NCI-H1417 treated with DMSO at 0.1 percent for 48 hours (cell line): ENCODE measurements at places on chromosomes 2 and 18.
A peak's percentile ranks its signal among the peaks of the same experiment; 100 is the strongest.

DNA sequence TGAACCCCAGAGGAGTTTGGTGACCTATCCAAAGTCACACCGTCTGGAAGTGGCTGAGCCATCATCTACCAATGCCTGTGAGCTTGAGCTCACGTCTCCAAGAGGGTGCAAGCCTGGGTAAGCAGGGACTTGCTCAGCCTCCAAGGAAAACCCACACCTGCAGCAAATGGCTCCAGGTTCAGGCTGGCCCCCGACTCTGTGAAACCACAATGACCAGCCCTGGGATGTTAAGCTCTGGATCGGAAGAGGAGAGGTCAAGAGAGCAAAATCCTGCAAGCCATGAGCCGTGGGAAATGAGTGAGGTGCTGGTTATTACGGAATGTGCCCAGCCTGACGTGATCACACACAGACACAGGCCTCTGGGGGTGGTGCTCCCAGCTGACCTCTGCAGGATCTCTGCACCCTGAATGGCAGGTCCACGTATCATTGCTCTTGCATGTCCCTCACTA lies 94.1 kb upstream of the OTOS start:
- DNase-seq, result no peak

GRCh38 chr2:197205585-197206215 lies 104.9 kb downstream of the ANKRD44 start:
- DNase-seq, result no peak

DNA sequence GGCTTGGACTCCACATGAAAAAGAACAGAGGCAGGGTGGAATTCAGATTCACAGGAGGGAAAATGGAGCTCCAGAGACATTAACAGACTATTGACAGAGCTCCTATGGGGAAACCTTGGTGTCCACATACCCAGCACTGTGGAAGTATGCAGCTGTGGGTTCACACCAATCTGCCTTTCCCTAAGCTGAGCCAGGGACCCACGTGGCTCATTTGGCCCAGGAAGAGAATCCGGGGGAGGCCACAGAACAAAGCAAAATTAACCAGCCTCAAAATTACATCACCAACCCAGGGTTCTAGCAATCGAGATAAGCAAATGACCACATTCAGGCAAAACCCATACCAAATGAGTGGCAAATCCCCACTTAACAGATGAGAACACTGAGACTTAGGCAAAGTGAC lies 105.8 kb upstream of the TWIST2 start:
- no peak for DNase-seq

DNA sequence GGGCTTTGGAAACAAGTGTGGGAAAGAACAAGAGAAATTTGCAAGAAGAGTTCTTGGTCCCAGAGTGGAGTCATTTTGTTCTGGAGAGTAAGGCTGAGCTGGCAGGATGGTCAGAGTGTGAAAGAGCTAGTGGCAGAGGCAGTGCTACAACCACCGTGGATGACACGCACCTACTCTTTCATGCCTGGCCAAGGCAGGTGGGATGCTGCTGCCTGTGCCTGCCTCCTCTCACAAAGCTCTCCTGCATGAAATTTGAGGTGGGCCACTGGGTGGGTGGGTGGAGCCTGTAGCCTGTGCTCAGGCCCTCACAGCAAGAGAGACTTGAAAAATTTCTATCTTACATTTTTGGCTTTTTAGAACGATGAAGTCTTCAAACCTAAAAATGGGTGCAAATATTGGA lies 9.4 kb upstream of the INO80C start:
- DNase-seq, result no peak

- DNase-seq, result no peak
These were observed 50.2 kb downstream of the MCFD2 start for GRCh38 chr2:46865181-46865970.

GRCh38 chr18:69648486-69648885 lies 247.8 kb downstream of the DOK6 start:
- DNase-seq, result peak; percentile 59

- DNase-seq, result no peak
These were observed 40.0 kb upstream of the DNAH7 start for GRCh38 chr2:196108604-196109003.

DNA sequence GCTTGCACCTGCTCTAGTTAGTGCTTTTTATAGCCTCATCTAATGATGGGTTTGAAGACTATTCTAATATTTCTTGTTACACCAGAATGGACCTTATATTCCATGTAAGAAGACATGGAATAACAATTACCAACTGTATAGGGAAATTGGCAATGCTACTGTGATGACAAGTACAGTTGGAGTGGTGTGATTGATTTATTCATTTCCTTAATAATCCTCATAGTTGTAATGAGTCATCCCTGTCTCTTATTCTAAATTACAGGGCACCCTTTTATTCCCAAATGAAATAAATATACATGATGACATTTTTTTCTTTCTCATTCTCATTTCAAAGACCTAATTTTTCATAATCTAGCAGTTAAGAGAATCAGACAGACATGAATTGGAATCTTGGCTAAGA lies 18.3 kb upstream of the TLK1 start:
- no peak for DNase-seq

GRCh38 chr2:221134718-221135117 lies 437.4 kb downstream of the EPHA4 start:
- no peak for DNase-seq

GRCh38 chr18:74234326-74235171 lies 57.2 kb downstream of the CYB5A start:
- no peak for DNase-seq

GRCh38 chr2:17758118-17758517 lies 4.2 kb downstream of the GEN1 start:
- DNase-seq, result no peak

DNA sequence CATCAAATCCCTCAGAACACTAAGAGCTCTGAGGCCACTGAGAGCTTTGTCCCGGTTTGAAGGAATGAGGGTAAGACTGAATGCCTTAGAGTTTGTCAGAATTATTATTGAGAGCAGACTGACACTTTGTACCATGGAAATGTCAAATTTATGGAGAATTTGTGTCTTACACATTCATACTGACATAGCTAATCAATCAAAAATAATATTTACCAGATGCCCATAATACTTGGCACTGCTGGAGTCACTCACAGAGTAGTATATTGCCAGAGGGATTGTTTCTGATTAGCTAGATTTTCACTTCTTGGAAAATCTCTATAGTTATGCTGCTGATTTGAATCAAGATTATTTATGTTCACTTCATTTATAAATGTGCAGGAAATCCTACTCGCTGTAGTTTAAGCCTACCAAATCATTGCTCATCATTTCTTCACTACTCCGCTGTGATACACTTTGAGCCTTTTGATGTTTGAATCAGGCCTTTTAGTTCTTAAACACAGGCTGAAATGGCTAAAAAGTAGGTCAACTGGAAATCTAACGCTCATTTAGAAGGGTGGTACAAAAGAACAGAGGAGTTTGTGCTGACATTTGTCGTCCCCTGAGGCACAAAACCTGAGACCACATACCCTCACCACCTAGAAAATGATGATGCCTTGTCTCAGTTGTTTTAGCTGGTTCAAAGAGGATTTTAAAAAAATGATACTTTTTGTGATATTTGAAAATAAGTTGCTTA lies 96.1 kb upstream of the CSRNP3 start:
- no peak for DNase-seq

GRCh38 chr2:152627351-152627957 lies 89.8 kb downstream of the PRPF40A start:
- DNase-seq, result no peak

GRCh38 chr2:182186132-182186735 lies 200.6 kb downstream of the PPP1R1C start:
- DNase-seq, result peak; percentile 44

DNA sequence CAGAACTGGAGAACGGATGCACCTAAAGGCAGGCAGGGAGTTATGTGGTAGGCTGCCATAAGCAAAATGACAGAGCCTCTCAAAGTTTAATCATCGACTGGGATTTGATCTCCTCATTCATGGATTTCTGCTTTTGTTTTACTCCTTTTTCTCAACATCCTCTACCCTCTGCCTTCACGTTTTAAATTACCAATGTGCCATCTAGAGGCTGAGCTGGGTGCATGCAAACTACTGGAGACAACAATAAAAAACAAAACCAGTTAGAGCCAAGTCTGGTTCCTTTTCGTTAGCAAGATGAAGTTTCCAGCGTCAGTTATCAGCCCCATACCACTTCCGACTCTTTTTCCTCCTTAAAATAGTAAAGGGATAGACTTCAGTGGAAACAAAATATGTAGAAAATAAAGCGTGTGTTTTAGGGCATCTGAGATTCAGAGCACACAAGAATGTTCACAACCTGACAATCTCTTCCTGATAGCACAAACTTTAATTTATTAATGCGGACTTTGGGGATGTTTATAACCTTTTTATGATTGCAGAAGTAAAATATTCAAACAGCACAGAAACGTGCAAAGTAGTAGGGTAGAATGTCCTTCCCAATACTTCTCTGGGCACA lies 117.0 kb downstream of the LAMA1 start:
- DNase-seq, result no peak

DNA sequence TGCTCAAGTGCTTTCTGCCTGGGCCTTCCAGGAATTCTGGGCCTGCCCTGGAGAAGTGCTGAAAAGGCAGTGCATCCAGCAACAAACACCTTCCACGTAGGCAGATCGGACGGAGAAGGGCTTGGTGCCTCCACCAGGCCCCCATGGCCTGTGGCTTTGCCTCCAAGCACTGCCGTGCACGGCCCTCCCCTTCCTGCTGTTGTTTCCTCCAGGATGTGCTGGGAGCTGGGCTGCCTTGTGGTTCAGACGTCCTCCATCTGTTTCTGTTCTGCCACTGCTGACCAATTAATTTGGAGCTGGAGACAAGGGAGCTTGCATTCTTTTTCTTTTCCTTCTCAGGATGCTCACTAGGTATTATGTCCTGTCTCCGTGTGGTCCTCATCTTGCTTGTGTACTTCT lies 197.0 kb downstream of the HRH4 start:
- DNase-seq, result no peak

DNA sequence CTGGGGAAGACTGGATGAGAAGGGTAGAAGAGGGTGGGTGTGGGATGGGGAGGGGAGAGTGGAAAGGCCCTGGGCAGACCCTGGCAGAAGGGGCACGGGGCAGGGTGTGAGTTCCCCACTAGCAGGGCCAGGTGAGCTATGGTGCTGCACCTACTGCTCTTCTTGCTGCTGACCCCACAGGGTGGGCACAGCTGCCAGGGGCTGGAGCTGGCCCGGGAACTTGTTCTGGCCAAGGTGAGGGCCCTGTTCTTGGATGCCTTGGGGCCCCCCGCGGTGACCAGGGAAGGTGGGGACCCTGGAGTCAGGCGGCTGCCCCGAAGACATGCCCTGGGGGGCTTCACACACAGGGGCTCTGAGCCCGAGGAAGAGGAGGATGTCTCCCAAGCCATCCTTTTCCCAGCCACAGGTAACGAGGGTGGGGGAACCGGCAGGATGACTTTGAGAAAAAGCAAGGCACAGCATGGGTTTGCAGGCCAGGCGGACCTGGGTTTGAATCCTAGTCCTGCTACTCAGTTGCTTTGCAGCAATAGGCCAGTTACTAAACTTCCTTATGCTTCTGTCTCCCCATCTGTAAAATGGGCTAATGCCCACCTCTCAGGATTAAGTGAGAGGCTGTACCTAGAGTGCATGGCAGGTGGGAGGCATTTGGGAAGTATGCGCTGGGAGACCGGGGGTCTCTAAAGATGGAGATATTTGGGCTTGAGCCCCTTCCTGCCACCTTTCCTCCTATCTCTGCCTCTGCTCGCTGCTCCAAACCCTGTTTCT lies at the start of gene INHA:
INHA (plus strand) TSS at position 74 of the 765 bp plus-strand sequence; CDS start at position 139, 65 bp downstream.
- no peak for DNase-seq

DNA sequence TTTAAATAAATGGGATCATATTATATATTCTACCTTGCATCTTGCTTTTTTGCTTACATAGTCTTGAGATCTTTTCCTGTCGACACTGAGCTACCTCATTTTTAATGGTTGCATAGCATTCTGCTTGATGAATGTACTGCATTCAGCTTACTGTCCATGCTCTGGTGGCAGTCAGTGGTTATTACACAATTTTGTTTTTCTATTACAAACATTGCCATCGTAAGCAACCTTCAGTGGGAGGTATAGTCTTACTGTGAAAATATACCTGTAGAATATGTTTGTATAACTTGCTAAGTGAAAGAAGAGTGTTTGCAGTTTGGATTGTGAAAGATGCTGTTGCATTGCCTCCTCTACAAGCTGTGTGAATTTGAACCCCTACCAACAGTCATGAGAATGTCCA lies 43.4 kb downstream of the UBXN4 start:
- no peak for DNase-seq

DNA sequence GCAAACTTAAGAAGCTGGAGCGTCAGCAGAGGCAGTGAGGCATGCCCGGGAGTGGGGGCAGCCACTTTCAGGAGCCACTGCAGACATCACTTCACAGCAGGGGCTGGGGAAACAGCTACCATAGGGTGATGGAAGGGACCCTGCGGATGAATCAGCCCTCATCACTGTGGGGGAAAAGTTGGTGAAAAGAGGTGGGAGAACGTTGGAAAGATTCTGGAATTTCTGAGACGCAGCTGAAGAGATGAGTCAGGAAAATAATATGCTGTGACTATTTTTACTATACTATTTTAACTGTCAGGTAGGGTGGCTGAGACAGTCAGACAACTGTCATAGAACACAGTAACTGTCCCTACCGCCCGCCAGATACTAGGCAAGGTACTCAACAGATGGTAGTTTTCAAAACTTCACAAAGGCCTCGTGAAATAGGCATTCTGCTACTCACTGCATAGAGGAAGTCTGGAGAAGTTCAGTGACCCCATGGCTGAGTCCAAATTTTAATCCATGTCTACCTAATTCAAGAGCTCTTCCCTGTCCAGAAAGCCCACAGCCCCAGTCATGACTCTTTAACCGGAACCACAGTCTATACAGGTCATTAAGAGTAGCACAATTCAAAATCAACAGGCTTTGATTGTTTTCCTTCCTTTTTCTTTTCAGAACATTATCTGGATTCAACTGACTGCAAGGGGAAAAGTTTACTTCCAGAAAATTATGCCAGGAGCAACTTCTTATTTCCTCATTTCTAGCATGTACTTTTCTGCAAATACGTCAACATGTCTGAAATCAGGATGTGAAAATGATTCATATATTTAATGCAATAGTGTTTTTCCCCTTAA lies 39.3 kb upstream of the EPB41L3 start:
- DNase-seq, result no peak

DNA sequence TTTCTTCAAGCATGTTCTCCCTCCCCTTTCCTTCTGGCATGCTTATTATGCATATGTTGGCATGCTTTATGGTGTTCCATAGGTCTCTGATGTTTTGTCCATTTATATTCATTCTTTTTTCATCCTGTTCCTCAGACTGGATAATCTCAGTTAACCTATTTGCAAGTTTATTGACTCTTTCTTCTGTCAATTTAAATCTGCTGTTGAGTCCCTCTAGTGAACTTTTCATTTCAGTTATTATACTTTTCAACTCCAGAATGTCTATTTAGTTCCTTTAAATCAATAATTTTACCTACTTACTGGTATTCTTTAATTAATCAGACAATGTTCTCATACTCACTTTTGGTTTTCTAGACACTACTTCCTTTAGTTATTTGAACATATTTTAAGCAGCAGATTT lies 101.2 kb downstream of the GALNT14 start:
- DNase-seq, result no peak

GRCh38 chr2:30155202-30155601 lies 8.4 kb downstream of the YPEL5 start:
- DNase-seq, result no peak

DNA sequence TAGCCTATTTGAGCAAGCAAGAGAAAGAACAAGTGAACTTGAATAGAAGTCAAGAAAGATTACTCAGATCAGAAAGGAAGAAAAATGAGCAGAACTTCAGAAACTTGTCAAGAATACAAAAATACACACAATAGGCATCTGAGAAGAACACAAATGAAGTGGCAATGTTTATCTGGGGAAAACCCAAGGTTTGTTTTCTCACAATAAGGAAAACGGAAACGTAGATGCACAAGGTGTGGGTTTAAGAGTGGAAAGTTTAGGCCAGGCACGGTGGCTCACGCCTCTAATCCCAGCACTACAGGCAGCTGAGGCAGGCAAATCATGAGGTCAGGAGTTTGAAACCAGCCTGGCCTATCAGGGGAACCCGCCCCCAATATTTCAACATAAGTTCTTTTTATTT lies 159.5 kb upstream of the GYPC start:
- no peak for DNase-seq
